Activated CD4-positive, alpha-beta T cell treated with anti-CD3 and anti-CD28 coated beads for 36 hours (primary cell): ENCODE measurements at places on chromosomes 11 and 22.

DNA sequence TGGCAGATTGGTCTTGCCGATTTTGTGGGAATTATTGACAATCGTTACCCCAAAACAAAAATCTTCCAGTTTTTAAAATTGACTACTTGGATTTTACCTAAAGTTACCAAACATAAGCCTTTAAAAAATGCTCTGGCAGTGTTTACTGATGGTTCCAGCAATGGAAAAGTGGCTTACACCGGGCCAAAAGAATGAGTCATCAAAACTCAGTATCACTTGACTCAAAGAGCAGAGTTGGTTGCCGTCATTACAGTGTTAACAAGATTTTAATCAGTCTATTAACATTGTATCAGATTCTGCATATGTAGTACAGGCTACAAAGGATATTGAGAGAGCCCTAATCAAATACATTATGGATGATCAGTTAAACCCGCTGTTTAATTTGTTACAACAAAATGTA is 37.2 kb downstream of the IGLL1 start:
- DNase-seq = no peak

- DNase-seq = peak; percentile 3
These were observed 25.4 kb downstream of the PDGFB start for GRCh38 chr22:39219071-39220039.

DNA sequence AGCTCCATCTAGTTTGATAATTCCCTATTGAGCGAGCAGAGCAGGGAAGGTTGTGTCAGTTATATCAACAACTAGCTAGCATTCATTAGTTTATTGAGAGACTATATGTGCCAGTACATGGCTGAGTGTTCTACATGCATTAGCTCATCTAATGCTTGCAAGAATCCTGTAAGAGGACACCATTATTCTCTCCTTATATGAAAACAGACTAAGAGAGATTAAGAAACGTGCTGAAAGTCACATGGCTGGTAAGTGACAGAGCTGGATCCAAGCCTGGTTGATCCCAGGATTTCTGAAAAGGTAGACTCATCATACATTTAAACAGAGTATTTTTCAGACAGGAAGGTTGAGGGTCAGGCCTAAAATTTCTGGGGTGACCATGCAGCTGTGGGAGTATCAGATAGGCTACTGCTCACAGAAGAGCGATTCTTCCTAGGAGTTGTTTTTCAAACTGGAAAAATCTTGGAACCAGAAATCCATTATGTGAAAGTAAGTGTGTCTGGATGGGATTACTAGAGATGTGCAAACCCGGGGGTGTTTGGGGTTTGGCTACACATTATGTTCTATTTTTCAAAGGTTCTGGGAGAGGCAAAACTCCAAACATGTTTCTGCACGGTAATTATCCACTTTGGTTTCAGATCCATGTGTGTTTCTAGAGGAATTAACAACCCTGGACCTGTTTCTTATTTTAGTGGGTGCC is 213.3 kb downstream of the FAM76B start:
- DNase-seq = no peak

DNA sequence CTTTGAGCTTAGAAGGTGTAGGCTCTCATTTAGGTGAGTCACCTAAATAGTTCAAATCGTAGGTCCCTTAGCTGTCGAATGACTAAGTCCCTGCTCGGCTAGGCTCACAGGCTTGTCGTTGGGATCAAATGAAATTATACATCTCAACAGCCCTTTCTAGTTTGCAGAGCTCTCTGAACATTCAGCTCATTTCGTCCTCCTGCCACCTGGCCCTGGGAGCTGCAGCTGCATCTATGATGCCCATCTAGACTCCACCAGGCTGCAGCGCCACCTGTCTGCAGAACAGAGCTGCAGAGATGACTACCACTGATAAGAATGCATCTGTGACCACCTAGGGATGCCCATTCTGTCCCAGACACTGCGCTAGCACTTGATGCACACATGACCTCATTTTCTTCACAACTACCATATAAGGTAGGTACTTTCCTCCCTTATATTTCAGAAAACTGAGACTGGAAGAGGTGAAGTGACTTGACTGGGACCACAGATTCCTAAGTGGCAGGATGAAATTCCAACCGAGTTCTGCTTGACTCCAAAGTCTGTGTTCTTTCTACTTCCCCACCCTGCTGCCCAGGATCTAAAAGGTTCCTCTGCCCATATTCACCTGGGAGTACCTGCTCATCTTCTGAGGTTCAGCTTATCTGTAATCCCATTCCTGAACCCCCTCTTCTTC is 141.1 kb upstream of the NARS2 start:
- peak; percentile 83 for DNase-seq

- peak; percentile 78 for DNase-seq
These were observed 22.1 kb downstream of the CD6 start for GRCh38 chr11:60993615-60994014.

DNA sequence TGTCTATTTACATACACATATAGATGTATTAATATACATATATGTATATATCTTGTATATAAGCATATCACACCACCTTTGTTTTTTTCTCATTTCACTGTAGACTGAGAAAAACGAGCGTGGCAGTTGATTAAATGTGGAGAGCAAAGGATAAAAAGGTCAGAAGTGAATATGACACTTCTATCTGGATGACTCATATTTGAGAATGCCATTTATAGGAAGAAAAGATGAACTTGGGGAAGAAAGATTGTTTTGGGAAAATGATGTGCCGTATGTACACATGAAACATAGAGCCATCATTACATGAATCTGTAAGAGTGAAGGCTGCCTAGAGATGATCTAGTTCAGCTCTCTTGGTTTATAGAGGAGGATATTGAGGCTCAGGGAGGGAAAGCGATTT is 28.7 kb downstream of the AMOTL1 start:
- DNase-seq = no peak

DNA sequence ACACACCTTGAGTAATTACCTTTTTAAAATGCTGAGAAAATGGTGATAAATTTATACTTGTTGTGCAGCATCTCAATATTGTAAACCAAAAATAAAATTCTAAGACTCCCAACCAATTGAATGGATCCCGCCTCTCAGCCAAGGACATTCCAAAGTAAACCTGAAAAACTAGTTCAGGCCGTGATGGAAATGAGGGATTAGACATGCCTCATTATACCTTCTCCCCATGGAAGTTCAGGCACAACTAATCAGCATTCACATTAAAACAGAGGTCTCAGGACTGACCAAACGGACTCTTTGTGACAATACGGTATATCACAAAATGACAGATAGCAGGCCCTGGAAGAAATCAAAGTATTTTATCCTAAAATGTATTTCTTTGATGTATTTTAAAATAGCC is 907.4 kb upstream of the RAG2 start:
- DNase-seq = no peak

DNA sequence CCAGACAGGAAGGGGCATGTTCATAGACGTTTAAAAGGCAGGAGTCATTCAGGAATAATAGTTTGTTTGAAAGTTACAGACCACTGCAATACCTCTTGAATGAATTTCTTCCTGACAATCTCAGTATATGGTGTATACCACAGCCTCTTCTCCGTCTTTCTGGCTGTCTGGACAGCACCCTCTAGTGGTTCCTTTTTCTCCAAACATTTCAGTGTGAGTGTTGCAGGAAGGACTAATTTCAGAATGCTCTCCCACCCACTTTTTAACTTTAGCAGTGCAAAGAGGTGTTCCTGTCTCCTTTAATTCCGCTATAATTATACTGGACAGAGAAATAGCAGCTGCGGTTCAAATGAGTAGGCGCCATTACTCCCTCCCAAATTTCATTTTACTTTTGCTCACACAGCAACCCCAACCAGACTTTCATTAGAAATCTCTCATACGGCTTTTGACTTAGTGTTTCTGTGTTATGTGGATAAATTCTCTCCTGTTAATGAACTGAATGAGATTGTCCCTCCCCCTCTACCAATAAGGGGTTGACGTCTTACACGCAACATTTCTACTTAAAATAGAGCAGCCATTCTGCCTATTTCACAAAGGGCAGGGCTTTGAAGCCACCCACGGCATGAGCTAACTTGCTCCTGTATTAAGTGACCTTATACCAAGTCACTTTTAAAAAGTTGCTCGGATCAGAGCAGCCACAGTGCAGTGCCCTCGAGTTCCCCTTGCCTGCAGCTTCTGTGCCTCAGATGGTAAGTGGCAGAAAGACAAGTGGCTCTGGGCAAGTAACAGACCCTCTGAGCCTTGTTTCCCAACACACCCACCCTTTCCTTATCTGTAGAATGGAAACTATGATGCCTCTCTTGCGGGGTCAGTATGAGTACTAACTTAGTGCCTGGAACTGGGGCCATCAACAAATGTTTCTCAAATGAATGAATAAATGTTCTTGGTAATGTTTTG is 368.6 kb downstream of the OPCML start:
- no peak for DNase-seq

GRCh38 chr11:131518305-131518838 is 148.0 kb downstream of the NTM start:
- no peak for DNase-seq

- DNase-seq = peak; percentile 82
These were observed 522.3 kb downstream of the BRD1 start for GRCh38 chr22:49305214-49305965.

DNA sequence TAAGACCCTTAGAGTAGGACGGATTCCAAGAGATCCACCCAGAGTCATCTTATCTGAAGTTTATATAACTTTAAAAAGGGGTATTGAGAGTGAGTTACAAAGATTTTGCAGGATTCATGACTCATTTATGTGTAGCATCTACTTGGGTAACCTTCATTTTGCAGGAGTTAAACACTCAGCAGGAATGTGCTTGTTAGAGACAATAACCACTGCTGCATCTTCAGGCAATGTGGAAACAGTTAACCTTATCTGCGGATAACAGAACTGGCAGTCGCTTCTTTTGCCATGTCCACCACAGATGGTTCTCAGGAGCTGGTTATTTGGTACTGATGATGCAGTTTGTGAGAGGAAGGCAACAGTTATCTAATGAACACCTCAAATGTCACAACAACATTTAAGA is 417.9 kb upstream of the DDI1 start:
- no peak for DNase-seq

DNA sequence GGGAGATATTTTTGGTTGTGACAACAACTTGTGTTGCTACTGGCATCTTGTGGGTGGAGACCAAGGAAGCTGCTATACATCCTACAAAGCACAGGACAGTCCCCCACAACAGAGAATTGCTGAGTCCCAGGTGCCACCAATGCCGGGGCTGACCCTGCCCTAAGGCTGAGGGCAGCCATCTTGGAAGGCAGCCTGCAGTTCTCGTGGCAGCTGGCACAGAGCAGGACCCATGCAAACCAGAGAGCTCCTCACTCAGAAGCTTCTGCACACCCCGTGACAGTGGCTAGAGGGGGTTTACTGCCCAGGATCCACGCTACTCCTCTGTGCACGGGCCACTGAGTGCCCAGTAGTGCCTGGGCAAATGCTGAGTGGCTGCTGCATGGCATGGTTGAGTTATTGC is 143.4 kb downstream of the CTTN start:
- DNase-seq = no peak

GRCh38 chr22:24180316-24181087 is 785 bp upstream of the SUSD2 start:
- DNase-seq = no peak

- DNase-seq = peak; percentile 35
These were observed 5.7 kb upstream of the HINFP start for GRCh38 chr11:119115484-119116234.

GRCh38 chr11:43830928-43831440 is 49.6 kb upstream of the ALKBH3 start:
- peak; percentile 81 for DNase-seq

DNA sequence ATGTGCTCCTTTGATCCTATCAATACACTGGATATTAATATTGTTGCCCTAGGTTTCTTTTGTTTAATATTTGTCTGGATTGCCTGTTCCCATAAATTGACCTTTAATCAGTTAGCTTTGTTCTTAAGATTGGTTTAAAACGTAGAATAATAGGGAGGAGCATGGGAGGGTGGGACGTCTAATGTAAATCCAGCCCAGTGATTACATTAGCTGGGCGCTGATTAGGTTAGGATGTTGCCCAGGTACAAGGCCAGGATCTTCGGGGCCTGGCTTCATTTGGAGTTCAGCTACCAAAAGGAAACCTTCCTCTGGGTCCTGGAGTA is at the start of gene SRSF8:
TSS of gene SRSF8 (plus strand) at position 204 of the 323 bp plus-strand sequence. CDS start 308 bp downstream, outside the sequence.
- no peak for DNase-seq

DNA sequence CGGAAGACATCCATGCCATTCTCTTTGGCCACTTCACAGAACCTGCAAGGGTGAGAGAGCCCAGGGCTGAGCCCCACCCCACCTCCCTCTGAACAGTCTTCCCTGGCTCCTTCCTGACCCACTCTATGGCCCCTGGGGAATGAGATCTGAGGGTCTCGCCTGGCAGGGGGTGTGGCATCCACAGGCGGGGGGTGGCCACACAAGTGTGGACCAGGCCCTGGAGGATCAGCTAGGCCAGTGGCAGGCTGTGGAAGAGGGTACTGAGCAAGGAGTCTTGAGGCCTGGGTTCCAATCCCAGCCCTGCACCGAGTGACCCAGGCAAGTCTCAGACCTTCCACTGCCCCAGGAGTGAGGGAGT is 5.6 kb upstream of the LRFN4 start:
- DNase-seq = no peak

DNA sequence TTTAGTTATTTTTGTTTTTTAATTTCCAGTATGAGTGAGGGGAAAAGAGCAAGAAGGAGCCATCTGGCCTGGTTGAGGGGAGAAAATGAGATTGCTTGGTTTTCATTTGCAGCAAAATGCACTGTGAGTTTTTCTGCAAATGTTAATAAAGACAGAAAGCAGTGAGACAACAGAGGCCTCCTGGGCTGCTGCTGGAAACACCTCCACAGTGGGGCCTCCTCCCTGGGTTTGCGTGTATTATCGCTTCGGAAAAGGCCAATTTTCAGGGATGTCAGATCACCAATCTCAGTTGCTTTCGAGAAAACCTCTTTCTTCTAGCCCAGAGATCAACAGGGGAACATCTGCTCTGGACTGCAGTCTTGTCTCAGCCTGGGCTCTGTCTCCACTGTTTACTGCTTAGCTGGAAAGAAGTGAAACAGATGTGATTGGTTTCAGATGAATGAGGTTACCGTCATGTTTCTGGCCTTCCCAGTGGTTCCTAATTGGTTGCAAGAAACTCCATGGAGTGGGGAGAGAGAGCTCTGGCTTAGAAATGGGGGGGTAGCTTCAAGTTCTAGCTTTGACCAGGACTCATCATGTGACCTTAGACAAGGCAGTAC is 17.3 kb downstream of the TSPAN18 start:
- no peak for DNase-seq

DNA sequence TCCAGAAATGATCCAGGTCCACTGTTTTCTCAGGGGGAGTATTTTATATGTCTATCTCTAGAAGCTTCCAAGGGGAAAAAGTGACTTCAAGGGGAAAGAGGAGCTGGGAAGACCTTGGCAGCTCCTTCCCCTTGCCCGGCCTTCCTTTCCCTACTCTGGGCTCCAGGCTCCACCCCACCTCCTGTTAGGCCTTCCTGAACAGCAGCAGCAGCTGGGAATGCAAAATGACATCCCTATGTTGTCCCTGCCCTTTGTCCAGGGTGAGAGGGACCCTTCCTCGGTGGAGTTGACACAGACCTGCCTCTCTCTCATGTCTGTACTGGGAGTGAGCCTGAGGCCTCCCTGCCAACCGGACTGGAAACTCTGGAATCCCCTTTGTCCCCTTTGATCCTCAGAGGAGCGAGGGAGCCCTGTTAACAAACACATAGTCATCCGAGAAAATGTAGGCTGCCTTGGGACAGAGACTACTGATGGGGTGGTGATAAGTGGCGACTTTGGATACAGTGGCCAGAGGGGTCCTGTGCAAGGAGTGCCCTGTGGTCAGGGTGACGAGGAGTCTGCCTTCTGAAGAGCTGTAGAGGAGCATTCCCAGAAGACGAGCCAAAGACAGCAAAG is 9.0 kb upstream of the MALAT1 start:
- DNase-seq = no peak
